ENCODE measurements at places on chromosomes 6 and 20. TPM values are rescaled to one million over a fixed set of nuclear protein-coding genes. Genes with fewer than 3 reads are reported as not detected.
A peak's percentile ranks its signal among the peaks of the same experiment; 100 is the strongest.

Gene TMEM244
- total RNA-seq: not detected

- no peak for DNase-seq
Measured at GRCh38 chr20:35673884-35674283, 9.2 kb upstream of the CPNE1 start.

Gene HCRTR2
- not detected for total RNA-seq

DNA sequence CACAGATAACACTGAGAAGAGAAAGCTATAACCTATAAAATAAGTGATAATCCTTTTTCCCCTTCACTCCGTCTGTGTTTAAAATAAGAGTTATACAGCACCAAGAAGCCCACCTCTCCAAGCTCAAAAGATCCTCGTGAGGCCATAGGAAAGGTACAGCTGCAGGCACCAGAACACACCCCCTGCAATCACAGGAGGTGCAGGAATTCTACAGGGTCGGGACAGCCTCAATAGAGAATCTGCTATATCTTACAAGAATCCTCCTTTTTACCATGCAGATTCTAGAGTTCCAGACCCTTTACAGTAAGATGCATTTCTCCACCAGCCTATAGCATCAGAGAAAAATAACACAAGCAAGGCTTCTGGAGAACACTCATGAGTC lies 5.0 kb upstream of the ADGRF1 start:
- no peak for DNase-seq

Gene BCKDHB
- total RNA-seq: 11.6 TPM

DNA sequence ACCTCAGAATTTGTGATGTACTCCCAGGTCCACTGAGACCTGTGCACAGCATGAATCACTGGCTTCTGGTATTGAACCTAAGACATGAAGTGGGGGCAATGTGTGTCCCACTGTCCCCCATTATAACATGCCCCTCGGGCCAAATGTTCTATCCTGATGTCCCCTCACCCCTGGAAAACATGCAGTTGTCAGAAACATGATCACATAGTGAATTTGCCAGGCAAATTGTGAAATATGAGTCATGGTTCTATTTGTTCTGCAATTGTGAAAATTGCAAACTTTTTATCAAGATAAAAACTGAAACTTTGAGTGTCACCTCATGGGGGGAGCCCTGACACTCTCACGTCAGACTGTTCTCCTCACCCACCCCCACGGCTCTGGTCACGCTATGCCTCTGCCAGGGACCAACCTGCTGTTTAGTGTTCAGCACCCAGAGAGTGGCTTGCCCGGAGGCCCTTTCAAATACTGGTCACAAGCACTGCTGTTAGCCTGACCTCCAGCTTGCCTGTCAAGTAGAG lies 305.3 kb downstream of the CLIC5 start:
- DNase-seq: no peak

DNA sequence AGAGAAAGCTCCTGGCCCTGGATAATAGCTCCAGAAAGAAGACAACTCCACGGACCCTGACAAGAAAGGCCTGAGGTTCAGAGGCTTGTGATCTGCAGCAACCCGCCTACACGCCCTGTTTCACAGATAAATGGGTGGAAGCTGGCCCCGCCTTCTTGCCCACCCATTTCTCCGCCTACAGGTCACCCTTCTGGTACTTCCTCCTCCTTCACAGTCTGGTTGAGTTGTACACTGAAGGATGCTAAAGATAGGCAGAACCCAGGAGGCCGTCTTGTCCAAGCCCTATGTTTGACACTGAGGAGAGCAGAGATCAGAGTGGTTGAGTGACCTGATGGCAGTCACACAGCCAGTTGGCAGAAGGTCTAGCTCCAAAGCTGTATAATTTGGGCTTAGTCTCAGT lies 34.2 kb upstream of the MDGA1 start:
- DNase-seq: no peak

- no peak for DNase-seq
Measured at GRCh38 chr6:87756858-87757257, 54.8 kb upstream of the AKIRIN2 start.

GRCh38 chr20:12016291-12016690 lies 98.6 kb downstream of the BTBD3 start:
- DNase-seq: no peak

GRCh38 chr6:163983679-163984078 lies 569.2 kb downstream of the QKI start:
- DNase-seq: no peak

Gene TINAG
- total RNA-seq: not detected

Gene TRDN
- not detected for total RNA-seq

Gene JPH2
- total RNA-seq: 0.09 TPM

DNA sequence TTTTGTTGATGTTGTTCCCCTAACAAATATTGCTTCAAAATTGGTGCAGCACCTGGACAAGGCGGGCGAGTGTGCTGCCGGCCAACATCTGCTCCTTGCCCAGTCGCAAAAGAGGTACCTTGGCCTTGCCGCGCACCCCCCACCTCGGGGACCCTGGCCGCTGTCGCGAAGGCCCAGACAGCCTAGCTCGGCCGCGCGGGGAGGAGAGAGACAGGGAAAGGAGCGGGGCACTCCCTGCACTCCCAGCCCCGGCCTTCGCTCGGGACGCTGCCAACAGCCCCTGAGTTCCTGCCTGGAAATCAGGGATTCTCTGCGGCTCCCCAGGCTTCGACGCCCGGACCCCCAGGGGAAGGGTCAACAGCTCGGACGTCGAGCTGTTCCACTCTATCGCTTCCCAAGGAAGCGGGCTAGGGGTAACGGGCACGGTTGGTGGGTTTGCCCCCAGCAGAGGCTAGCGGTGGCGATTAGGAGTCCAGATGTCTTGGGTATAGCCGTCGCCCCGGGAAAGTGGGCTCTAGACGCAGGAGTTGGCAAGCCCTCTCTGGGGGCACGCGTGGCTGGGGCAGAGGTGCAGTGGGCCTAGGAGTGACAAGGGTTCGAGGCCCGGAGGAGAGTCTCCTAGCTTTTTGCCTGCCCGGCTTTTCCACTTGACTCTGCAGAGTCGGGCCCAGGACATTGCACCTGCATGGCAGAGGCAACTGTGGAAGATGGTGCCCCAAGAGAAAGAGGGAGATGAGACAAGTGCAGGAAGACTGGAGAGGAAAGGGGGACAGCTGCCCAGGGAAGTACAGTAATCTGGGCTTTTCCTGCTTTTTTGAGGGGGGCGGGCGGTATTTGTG lies 8.2 kb downstream of the POU3F2 start:
- DNase-seq: no peak

DNA sequence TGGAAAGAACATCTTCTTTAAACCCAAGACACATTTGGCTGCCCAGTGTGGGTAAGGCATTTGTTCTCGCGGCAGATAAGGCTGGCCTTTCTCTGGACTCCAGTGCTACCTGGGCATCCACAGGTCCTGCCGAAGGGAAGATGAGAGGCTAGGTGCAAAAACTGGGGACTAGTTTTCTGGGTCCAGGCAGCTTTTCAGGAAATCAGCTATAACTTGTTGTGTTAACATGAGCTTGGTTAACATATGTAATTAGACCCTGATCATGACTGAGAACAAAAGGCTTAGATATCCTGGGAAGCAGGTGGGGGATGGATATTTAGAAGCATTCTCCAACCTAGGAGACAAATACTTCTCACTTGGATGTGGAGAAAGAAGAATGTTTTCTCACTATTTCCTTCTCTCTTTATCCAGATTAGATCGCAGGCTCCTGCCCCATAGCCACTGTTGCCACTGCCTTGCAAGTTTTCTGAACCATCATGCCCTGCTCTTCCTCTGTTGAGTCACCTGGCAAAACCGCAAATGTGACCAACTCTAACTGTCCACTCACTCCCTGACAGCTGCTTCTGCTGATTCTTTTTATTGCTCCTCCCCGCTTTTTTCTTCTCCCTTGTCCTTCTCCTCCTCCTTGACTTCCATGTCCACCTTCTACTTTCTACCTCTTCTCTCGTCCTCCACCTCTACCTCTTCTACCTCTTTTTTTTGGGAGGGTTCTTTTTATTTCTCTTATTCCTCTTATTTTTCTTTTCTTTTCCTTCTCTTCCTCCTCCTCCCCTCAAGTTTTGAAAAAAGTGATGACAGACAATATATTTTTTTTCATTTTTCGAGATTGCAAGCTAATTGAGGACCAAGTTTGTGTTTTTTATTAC lies 258.1 kb downstream of the UTRN start:
- no peak for DNase-seq

Gene HSPA1A
- total RNA-seq: 22.2 TPM

Gene TGM2
- total RNA-seq: 3.7 TPM

- no peak for DNase-seq
Measured at GRCh38 chr6:83578057-83578456, 65.7 kb downstream of the PRSS35 start.

Gene SLC22A7
- total RNA-seq: 0.16 TPM

DNA sequence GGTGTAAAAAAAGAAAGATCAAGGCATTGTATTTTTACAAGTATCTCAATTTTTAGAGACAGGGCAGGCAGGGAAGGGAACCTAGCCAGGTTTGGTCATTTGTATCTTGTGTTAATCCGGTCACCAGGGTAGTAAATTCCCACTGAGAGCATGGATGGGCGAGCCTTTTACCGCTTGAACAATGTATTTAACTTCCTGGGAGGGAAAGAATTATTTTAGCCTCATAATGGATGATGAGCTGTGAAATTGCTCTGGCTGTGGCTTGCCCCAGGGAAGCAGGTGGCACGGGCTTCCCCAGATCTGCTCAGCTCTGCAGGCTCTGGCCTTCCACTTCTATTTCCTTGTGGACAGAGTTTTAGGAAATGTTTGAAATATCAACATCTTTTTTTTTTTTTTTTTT lies 72.9 kb downstream of the TOX2 start:
- DNase-seq: no peak

GRCh38 chr6:39924283-39924682 lies 10.0 kb downstream of the MOCS1 start:
- no peak for DNase-seq

DNA sequence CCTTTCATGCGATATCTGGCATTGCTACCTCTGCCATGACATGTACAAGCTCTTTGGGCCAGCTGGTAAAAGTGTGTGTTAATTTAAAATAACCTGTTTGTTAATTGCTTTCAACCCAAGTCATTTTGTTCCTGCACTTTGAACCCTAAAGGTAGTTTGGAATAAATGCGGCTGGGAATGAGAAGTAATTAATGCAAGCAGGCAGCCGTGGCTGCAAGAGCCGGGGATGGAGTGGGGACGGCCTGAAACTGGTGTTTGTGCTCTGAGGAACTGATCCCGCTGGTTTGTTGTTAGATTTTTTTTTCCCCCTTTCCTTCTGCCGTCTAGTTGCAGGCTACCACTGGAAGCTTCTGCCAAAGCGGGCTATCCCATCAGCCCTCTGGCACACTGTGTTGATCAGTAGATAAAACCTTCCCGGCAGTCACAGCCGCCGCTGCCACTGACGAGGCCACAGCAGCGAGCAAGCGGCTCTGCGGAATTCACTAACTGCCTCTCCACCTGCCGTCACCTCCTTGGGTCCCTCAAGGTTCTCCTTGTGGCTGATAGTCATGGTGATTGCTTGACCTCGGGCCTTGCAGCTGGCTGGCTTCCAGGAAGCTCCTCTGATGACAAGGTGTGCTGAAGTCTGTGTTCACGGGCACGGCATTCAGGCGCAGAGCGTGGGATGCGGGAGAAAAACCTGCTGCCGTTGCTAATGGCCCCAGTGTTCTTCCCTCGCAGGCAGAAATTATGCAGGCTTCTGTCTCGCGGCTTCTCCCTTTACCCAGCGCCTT lies 315.9 kb downstream of the TFAP2A start:
- peak; percentile 63 for DNase-seq

Data from pancreas (tissue), 10 donors.